ENCODE measurements at places on chromosomes 4 and X. TPM values are rescaled to one million over a fixed set of nuclear protein-coding genes. Genes with fewer than 3 reads are reported as not detected.

- no peak overlapping the region for H3K27ac ChIP-seq
- H3K4me3 ChIP-seq, result no peak overlapping the region
- H3K27me3 ChIP-seq, result no peaks in the 10 kb centered on the region
- no peaks in the 10 kb centered on the region for H3K36me3 ChIP-seq
- H3K4me1 ChIP-seq, result peaks cover 47% of the 10 kb centered on the region
These were observed 19.0 kb downstream of the ATP8A1 start for GRCh38 chr4:42637867-42638266.

DNA sequence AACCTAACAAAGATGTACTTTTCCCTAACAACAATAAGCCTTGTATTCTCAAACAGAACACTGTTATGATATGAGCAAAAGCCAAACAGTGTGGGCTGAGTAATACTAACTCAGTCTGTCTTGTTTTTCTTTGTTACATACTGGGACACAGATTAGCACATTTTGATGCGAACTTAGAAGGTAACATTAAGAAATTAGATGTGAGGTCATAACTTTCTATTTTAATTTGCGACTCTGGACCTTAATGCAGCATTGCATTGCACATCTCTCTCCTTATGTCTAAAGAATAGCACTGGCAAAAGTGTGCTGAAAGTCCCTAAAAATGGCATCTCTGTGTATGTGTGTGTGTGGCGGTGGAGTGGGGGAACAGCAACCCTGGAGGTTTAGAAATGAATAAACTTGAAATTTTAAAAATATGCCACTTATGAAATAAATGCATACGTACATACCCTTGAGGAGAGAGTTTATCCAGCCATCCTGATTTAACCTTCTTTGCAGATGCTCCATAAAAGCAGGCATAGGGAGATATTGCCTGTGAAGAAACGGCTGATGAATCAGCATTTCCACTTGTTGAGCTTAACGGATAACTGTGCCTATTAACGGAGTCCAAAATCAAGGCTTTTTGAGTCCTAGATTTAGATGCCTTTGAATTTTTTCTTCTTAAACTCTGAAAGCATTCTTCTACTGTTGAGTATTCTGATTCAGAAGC, 34.2 kb downstream of the ARAP2 start:
- H3K27ac ChIP-seq, result no peak overlapping the region
- H3K4me1 ChIP-seq, result peaks cover 6% of the 10 kb centered on the region
- no peaks in the 10 kb centered on the region for H3K36me3 ChIP-seq

GRCh38 chr4:102324730-102325129, 20.6 kb downstream of the SLC39A8 start:
- H3K27me3 ChIP-seq, result no peaks in the 10 kb centered on the region
- H3K27ac ChIP-seq, result no peak overlapping the region
- no peaks in the 10 kb centered on the region for H3K36me3 ChIP-seq
- no peak overlapping the region for H3K4me3 ChIP-seq

- H3K4me1 ChIP-seq, result no peaks in the 10 kb centered on the region
- DNase-seq, result no peak
- no peaks in the 10 kb centered on the region for H3K36me3 ChIP-seq
- H3K27me3 ChIP-seq, result no peaks in the 10 kb centered on the region
These were observed 568.8 kb downstream of the GRID2 start for GRCh38 chr4:92872604-92873003.

GRCh38 chr4:16196482-16197393, 29.5 kb downstream of the TAPT1 start:
- peaks cover 4% of the 10 kb centered on the region for H3K4me1 ChIP-seq
- H3K27ac ChIP-seq, result peak overlapping the region; percentile 34
- H3K36me3 ChIP-seq, result no peaks in the 10 kb centered on the region
- DNase-seq, result no peak
- no peak overlapping the region for H3K4me3 ChIP-seq

- H3K4me1 ChIP-seq, result no peaks in the 10 kb centered on the region
- no peak for DNase-seq
- H3K27me3 ChIP-seq, result no peaks in the 10 kb centered on the region
- H3K27ac ChIP-seq, result no peak overlapping the region
- no peak overlapping the region for H3K4me3 ChIP-seq
These were observed 109.8 kb upstream of the ATP6AP2 start for GRCh38 chrX:40470830-40471429.

DNA sequence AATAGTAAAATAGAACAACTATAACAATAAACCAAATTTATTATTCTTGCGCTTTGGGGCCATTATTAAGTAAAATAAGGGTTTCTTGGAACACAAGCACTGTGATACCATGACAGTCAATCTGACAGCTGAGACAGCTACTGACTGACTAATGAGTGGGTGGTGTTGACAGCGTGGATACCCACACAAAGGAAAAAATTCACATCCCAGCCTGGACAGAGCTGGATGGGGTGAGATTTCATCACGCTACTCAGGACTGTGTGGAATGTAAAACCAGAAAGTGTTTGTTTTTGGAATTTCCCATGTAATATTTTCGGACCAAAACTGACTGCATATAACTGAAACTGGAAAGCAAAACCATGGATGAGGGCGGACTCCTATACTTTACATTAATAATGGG, 48.8 kb downstream of the IGFBP7 start:
- DNase-seq, result no peak
- H3K27me3 ChIP-seq, result no peaks in the 10 kb centered on the region
- H3K36me3 ChIP-seq, result no peaks in the 10 kb centered on the region
- H3K27ac ChIP-seq, result no peak overlapping the region
- no peak overlapping the region for H3K4me3 ChIP-seq

GRCh38 chr4:146063143-146063542, 112.4 kb upstream of the LSM6 start:
- H3K36me3 ChIP-seq, result no peaks in the 10 kb centered on the region
- no peak for DNase-seq
- no peak overlapping the region for H3K4me3 ChIP-seq
- H3K4me1 ChIP-seq, result no peaks in the 10 kb centered on the region
- H3K27me3 ChIP-seq, result no peaks in the 10 kb centered on the region

- H3K27me3 ChIP-seq, result no peaks in the 10 kb centered on the region
- no peak for DNase-seq
- H3K4me1 ChIP-seq, result no peaks in the 10 kb centered on the region
These were observed 163.2 kb downstream of the HHIP start for GRCh38 chr4:144809056-144809640.

DNA sequence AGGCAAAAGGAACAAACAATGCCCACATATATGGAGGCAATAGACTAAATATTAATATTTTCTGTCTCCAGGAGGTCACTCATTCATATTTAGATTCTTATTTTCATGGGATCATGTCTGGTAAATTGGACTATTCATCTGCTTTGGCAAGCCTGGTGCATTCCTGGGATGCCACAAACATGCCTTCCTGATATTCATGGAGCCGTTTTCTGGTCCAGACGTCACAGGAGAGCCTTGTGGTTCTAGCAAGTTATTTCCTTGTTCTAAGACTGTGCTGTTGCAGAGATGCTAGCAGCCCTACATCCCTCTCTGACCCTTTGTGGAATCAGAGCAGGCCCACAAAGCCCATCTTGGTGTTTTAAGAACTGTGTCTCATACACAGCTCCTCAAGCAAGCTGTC, 16.1 kb upstream of the EXOSC9 start:
- no peak overlapping the region for H3K4me3 ChIP-seq
- no peak for DNase-seq
- H3K36me3 ChIP-seq, result no peaks in the 10 kb centered on the region
- no peak overlapping the region for H3K27ac ChIP-seq
- no peaks in the 10 kb centered on the region for H3K4me1 ChIP-seq

GRCh38 chr4:181659876-181660275, 583.3 kb upstream of the TENM3 start:
- H3K4me3 ChIP-seq, result no peak overlapping the region
- H3K36me3 ChIP-seq, result no peaks in the 10 kb centered on the region
- H3K4me1 ChIP-seq, result no peaks in the 10 kb centered on the region
- H3K27ac ChIP-seq, result no peak overlapping the region
- DNase-seq, result no peak
- H3K27me3 ChIP-seq, result no peaks in the 10 kb centered on the region

DNA sequence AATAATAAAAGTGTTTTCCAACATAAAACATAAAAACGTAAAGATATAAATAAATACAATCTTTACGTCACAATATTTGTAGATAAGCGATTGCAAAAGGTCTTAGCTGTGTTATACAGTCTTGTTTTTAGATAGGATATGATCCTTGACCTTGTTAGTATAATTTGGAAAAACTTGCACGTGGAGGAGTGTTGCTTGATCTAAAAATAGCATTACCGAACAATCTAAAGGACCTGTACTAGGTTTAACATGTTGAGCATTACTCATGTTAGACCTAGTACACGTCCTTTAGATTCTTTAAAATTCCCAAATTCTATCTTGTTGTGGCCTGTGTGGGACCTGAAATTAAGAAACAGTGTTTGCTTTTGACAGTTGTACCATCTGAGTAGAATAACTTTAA, 1.6 kb downstream of the METAP1 start:
- no peak overlapping the region for H3K4me3 ChIP-seq
- no peak for DNase-seq
- no peaks in the 10 kb centered on the region for H3K36me3 ChIP-seq
- H3K4me1 ChIP-seq, result peaks cover 21% of the 10 kb centered on the region
- H3K27ac ChIP-seq, result no peak overlapping the region

DNA sequence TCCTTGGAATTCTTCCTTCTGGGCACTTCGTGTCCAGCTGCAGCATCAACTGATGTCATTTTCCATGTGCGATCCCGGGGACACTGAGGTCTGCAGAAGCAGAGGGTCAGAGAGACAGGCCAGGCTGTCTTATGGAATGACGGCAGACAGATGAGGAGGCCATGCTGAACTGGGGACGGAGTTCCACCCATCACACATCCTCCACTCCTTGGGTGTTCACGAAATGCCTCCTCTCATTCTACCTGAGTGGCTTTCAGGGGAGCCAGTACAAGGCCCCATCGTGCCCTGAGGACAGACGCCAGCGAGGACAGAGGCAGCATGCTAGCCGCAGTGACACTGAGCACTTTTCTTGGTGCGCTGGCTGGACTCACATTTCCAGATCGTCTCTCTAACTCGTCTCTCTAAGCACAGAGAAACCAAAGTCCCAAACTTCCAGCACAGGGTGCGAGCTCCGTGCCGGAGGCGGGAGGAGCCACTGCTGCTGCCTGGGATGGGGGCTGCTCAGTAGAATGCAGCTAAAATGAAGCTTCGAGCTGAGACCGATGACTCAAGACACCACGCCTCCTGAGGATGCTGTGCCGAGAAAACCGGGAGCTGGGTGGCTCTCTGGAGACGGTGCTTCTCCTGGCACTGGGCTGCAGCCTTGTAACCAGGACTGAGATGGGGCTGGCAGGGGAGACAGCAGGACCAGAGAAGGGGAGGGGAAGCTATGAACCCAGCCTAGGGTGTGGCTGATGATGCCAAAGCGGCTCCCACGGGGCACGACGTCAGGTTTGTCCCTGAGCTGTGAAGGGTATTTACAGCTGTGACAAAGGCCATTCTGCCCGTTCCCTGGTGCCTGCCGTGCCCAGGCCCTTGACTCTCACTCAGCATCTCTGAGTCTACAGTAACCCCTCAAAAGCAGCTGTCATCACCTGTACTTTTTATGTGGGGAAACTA, 8.2 kb downstream of the ABLIM2 start:
- no peak for DNase-seq
- H3K4me1 ChIP-seq, result peaks cover 5% of the 10 kb centered on the region
- H3K27ac ChIP-seq, result no peak overlapping the region
- no peak overlapping the region for H3K4me3 ChIP-seq
- no peaks in the 10 kb centered on the region for H3K27me3 ChIP-seq

GRCh38 chr4:7291372-7292114, 99.2 kb downstream of the SORCS2 start:
- H3K4me3 ChIP-seq, result no peak overlapping the region
- no peaks in the 10 kb centered on the region for H3K36me3 ChIP-seq
- peak overlapping the region; percentile 52 for H3K27ac ChIP-seq
- DNase-seq, result peak; percentile 87
- H3K4me1 ChIP-seq, result peaks cover 18% of the 10 kb centered on the region
- H3K27me3 ChIP-seq, result no peaks in the 10 kb centered on the region

- peak overlapping the region; percentile 3 for H3K27ac ChIP-seq
- no peaks in the 10 kb centered on the region for H3K36me3 ChIP-seq
- no peak for DNase-seq
These were observed 55.7 kb downstream of the LNX1 start for GRCh38 chr4:53535567-53535966.

DNA sequence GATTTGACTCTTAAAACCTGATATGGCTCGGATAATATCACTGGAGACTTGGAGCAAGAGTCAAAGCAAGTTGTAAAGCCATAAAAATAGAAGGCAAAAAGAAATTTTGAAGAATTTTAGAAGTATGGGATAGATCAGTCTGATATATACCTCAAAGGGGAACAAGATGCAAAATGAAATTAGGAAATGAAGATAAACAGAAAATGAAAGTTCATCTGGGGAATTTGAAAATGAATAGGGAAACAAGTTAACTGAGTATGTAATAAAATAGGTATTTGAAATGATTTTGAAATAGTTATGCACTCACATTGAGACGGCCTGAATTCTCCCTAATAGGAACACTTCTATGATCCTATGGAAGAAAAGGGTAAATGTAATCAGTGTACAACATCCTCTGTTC, 5.7 kb downstream of the CYP2U1 start:
- peaks cover 3% of the 10 kb centered on the region for H3K4me1 ChIP-seq
- no peak overlapping the region for H3K4me3 ChIP-seq
- H3K27ac ChIP-seq, result no peak overlapping the region
- H3K36me3 ChIP-seq, result no peaks in the 10 kb centered on the region
- DNase-seq, result no peak
- H3K27me3 ChIP-seq, result no peaks in the 10 kb centered on the region

- no peaks in the 10 kb centered on the region for H3K27me3 ChIP-seq
- H3K36me3 ChIP-seq, result no peaks in the 10 kb centered on the region
- no peak overlapping the region for H3K4me3 ChIP-seq
- DNase-seq, result no peak
- H3K4me1 ChIP-seq, result no peaks in the 10 kb centered on the region
- no peak overlapping the region for H3K27ac ChIP-seq
These were observed 47.6 kb downstream of the SH3KBP1 start for GRCh38 chrX:19839770-19840254.

DNA sequence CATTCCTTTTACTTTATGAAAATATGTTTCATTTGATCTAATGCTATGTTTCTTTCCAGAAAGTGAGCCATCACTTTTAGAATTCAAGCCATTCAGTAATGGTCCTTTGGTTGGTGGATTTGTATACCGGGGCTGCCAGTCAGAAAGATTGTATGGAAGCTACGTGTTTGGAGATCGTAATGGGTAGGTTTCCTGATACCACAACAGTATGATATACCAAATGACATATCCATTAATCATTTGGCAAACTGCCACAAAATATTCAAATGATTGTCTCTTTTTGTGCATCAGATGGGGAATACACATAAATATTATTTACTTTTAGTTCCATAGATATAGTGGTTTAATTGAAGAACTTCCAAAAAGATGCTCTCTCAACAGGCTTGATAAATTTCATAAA, 68.2 kb downstream of the HHIP start:
- H3K36me3 ChIP-seq, result no peaks in the 10 kb centered on the region
- H3K4me3 ChIP-seq, result no peak overlapping the region
- DNase-seq, result no peak
- no peaks in the 10 kb centered on the region for H3K4me1 ChIP-seq
- H3K27me3 ChIP-seq, result no peaks in the 10 kb centered on the region
- H3K27ac ChIP-seq, result no peak overlapping the region

Gene CETN2
- 41.9 TPM for total RNA-seq

Gene TLR3
- total RNA-seq, result 13.1 TPM

Gene UGT8
- total RNA-seq, result 7.8 TPM

Gene ADAM29
- not detected for total RNA-seq

Gene CSAG1
- not detected for total RNA-seq

Gene MPP1
- 27.4 TPM for total RNA-seq

Gene KCNE5
- total RNA-seq, result not detected

Gene RIBC1
- total RNA-seq, result 3.8 TPM

All from thyroid gland (tissue), 4 donors.